Urinary bladder (tissue), 4 donors: ENCODE measurements at places on chromosomes 2 and 18.

DNA sequence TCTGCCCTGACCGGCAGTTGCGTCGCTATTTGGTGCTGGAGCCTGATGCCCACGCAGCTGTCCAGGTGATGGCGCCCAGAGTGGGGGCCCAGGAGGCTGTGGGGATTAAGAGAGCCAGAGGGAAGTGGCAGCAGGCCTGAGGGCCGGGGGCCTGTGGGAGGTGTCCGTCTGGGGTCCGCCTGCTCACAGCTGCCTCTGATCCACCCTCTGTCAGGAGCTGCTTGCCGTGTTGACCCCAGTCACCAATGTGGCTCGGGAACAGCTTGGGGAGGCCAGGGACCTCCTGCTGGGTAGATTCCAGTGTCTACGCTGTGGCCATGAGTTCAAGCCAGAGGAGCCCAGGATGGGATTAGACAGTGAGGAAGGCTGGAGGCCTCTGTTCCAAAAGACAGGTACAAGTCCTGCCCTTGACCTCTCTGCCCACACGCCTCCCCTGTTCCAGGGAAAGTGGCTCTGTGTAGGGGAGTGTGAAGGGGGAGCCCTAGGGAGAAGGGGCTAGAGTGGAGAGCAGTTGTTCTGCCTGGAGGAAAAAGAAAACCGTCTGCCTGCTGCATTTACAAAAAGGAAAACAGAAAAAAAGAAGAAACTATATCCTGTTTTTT is 11.6 kb downstream of the STK11IP start:
- DNase-seq: no peak

DNA sequence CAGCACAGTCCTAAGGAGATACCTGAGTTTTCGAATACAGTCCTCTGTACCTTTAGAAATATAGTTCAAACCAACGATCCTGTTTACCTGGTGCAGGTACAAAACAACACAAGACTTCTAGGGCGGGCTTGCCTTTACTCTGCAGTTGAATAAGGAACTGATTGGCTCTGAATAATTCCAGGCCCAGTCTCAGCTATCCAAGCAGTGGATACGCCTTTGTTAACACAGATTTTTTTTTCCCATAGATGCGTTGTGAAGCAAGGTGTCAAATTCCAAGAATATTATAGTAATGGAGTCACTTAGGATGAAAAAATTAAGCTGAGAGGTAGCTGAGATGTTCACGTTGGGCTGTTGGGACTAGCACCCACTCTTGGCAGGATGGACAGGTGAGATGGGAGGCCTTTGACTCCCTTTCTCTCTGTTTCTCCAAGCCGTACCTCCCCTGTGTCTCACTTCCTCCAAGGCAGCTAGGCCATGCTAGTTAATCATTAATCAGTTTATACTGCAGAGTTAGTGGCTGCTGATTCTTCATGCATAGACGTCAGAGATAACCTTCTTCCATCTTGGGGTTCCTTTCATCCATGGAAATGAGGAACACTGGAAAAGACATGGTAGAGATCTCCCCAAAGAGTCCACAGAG is 380.8 kb upstream of the ACVR2A start:
- no peak for DNase-seq

DNA sequence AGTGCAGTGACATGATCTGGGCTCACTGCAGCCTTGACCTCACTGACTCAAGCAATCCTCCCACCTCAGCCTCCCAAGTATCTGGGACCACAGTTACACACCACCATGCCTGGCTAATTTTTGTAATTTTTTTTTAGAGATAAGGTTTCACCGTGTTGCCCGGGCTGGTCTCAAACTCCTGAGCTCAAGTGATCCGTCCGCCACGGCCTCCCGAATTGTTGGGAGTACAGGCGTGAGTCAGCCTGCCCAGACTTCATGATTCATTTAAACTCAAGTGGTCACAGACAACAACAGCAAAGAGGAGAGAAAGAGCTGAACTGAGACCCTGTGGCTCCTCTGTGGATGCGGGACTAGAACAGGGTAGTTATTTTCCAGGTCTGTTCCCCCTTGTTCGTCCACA is 83.0 kb downstream of the TSHZ1 start:
- DNase-seq: no peak

- no peak for DNase-seq
These were observed 33.1 kb downstream of the HJURP start for GRCh38 chr2:233821196-233821595.

GRCh38 chr2:52668724-52669123 is 1098.9 kb upstream of the CHAC2 start:
- DNase-seq: no peak
